ENCODE measurements at places on chromosomes 1 and 21. TPM values are rescaled to one million over a fixed set of nuclear protein-coding genes. Genes with fewer than 3 reads are reported as not detected.

- peak overlapping the region; percentile 83 for H3K4me3 ChIP-seq
- peak overlapping the region; percentile 99 for H3K27ac ChIP-seq
- no peaks in the 10 kb centered on the region for H3K4me1 ChIP-seq
- H3K36me3 ChIP-seq = no peaks in the 10 kb centered on the region
Measured at GRCh38 chr1:243850452-243851256, 611 bp upstream of the AKT3 start.

OR6K3 gene
- not detected for total RNA-seq

- DNase-seq = peak; percentile 35
- no peaks in the 10 kb centered on the region for H3K36me3 ChIP-seq
- no peaks in the 10 kb centered on the region for H3K4me1 ChIP-seq
- H3K4me3 ChIP-seq = no peak overlapping the region
- peak overlapping the region; percentile 52 for H3K27ac ChIP-seq
- H3K27me3 ChIP-seq = no peaks in the 10 kb centered on the region
Measured at GRCh38 chr1:30788580-30789387, 31.2 kb upstream of the LAPTM5 start.

DNA sequence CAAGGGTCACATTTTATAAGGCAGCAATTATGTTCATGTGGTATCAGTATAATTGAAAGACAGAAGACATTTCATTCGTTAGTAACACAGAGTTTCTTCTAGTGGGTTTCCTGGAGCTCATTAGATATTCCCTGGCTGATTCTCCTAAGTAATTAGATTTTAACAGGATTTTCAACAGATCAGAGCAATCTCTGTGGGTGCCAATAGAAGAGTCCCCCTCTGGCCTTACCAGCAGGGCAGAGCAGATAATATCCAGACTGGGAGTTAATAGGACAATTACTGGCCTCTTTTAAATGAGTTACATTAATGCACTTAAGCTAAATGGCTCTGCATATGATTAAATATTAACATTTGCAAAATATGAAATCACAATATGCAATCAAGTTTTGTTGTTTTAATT, 74.2 kb upstream of the FOXD3 start:
- no peaks in the 10 kb centered on the region for H3K4me1 ChIP-seq
- H3K36me3 ChIP-seq = no peaks in the 10 kb centered on the region
- H3K27me3 ChIP-seq = no peaks in the 10 kb centered on the region
- H3K27ac ChIP-seq = no peak overlapping the region
- no peak overlapping the region for H3K4me3 ChIP-seq

- H3K4me1 ChIP-seq = no peaks in the 10 kb centered on the region
- H3K27ac ChIP-seq = no peak overlapping the region
- no peaks in the 10 kb centered on the region for H3K36me3 ChIP-seq
- no peak overlapping the region for H3K4me3 ChIP-seq
Measured at GRCh38 chr1:206891412-206891811, 5.8 kb upstream of the IL24 start.

DNA sequence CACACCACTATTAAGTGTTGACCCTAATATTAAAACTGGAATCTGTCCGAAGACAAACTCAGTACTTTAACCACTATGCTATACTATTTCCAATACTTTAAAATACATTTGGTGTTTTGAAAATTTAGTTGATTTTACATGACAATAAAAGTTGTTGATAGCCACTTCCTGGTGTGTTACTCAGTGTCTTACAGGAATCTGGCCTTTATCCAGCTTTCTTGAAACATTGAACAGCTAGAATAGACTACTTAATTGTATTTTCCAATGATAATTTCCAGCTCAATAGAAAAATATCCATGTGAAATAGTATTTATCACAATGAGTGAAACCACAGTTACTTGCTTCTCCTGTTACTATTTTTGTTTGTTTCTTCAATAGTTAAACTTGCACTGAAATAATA, 369.6 kb upstream of the ADGRL4 start:
- DNase-seq = no peak
- H3K27me3 ChIP-seq = no peaks in the 10 kb centered on the region
- no peak overlapping the region for H3K4me3 ChIP-seq
- H3K27ac ChIP-seq = no peak overlapping the region

DNA sequence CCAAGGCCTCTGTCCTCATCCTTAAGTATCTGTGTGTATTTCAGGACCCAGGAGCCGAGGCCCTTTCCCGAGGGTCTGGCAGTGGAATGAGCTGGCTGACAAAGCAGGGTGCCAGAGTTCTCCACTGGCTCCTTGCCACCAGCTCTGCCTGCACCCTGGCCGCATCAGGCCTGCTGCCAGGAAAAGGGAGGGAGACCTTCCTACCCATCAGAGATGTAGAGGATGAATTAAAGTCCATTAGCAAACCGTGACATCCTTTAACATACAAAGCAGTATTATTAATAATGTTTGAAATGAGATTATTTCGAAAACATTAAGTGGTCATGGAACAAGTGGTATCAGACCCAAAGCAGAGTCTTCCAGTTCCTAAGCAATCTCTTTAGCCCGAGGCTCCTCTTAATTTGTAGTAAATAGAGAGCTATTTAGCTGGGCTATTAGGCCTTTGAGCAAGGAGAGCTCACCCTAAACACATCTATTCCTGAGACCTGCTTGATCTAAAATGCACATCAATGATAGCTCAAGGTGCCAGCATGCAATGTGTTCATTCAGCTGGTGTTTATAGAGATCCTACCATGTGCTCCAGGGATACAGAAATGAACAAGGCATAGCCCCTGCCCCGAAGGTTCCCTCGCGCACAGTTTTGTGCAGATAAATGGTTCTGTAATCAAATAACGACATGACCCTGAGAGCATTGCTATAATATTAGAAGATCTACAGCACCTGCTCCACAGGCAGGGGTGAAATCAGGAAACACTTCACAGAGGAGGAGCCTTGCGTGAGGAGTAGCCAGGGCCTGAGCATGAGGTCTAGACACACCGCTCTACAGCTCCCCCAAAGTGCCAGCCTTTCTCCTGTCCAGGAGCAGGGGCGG, 44.0 kb downstream of the FAM163A start:
- no peaks in the 10 kb centered on the region for H3K27me3 ChIP-seq
- no peaks in the 10 kb centered on the region for H3K36me3 ChIP-seq
- no peaks in the 10 kb centered on the region for H3K4me1 ChIP-seq
- H3K4me3 ChIP-seq = no peak overlapping the region
- H3K27ac ChIP-seq = no peak overlapping the region

PDPN gene
- total RNA-seq = 17.7 TPM

SPRR2F gene
- 2.8 TPM for total RNA-seq

SYT6 gene
- total RNA-seq = 0.55 TPM

DNA sequence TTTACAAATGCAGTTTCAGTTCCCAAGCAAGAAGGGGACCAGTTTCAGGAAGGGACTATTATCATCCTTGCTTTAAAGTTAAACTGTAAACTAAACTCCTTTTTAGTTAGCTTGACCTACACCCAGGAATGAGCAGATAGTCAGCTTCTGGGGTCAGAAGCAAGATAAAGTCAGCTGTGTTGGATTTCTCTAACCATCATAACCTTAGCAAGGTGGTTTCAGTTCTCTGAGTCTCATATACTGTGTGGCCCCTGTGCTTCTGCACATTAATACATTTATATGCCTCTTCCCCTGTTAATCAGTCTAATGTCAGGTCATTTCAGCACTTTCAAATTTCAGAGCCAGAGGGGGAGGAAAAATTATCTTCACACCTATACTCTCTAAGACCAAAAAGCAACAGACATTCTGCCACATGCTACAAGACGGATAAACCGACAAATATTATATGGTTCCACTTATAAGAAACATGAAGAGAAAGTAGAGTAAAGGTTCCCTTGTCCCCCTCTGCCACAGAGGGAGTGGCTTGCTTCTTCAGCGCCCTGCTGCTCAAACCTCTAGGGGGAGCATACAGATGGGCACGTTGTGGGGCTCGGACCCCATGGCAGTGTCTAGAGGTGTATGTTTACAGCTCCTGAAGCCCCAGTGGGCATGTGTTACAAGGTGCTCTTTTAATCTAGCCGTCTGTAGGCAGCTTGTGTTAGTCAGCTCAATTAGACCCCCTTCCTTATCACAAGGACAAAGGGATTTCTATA, 89.1 kb downstream of the SMYD3 start:
- H3K36me3 ChIP-seq = no peaks in the 10 kb centered on the region
- DNase-seq = no peak
- no peaks in the 10 kb centered on the region for H3K4me1 ChIP-seq
- no peak overlapping the region for H3K4me3 ChIP-seq
- no peak overlapping the region for H3K27ac ChIP-seq

TMEM269 gene
- total RNA-seq = not detected

DNA sequence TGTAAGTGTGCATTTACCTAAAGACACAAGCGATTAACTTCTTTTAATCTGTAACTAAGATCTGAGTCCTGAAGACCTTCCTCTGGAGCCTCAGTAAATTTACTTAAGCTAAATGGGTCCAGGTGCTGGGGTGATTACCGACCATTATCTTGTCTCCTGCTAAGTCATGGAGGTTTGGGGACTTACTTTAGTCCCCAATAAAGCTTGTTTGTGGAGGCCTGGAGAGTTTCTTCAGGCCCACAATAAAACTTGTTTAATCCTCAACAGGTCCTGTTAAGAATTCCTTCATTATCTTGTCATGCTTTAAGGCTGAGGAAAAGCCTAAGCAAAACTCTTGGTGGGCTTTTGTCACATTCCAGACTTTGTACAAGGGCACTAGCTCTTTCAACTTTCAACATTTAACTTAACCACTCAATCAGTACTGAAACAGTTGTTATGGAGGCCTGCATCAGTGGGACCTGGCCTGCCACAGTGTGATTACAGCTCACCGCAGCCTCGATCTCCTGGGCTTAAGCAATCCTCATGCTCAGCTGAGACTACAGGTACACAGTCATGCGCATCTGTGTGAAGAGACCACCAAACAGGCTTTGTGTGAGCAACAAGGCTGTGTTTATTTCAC, 84.0 kb downstream of the FMO4 start:
- no peak overlapping the region for H3K4me3 ChIP-seq
- no peak overlapping the region for H3K27ac ChIP-seq
- DNase-seq = no peak
- no peaks in the 10 kb centered on the region for H3K4me1 ChIP-seq

GRCh38 chr21:41620982-41621381, 113.0 kb upstream of the TMPRSS2 start:
- no peak overlapping the region for H3K4me3 ChIP-seq
- no peak overlapping the region for H3K27ac ChIP-seq
- H3K36me3 ChIP-seq = no peaks in the 10 kb centered on the region
- no peaks in the 10 kb centered on the region for H3K27me3 ChIP-seq
- H3K4me1 ChIP-seq = no peaks in the 10 kb centered on the region
- DNase-seq = no peak

GRCh38 chr1:40820251-40820797, 36.7 kb downstream of the KCNQ4 start:
- no peak for DNase-seq
- H3K27me3 ChIP-seq = no peaks in the 10 kb centered on the region
- no peak overlapping the region for H3K4me3 ChIP-seq
- no peaks in the 10 kb centered on the region for H3K36me3 ChIP-seq
- H3K4me1 ChIP-seq = peaks cover 6% of the 10 kb centered on the region
- no peak overlapping the region for H3K27ac ChIP-seq

SNAPIN gene
- total RNA-seq = 57.0 TPM

- H3K4me3 ChIP-seq = no peak overlapping the region
- H3K27me3 ChIP-seq = no peaks in the 10 kb centered on the region
- no peaks in the 10 kb centered on the region for H3K4me1 ChIP-seq
- no peak for DNase-seq
Measured at GRCh38 chr1:204634260-204634910, 51.2 kb downstream of the LRRN2 start.

GRCh38 chr1:228490120-228491078, 3.2 kb downstream of the RNF187 start:
- no peak for DNase-seq
- H3K36me3 ChIP-seq = no peaks in the 10 kb centered on the region
- no peaks in the 10 kb centered on the region for H3K27me3 ChIP-seq
- no peak overlapping the region for H3K27ac ChIP-seq

PCSK9 gene
- not detected for total RNA-seq

E2F2 gene
- not detected for total RNA-seq

DNA sequence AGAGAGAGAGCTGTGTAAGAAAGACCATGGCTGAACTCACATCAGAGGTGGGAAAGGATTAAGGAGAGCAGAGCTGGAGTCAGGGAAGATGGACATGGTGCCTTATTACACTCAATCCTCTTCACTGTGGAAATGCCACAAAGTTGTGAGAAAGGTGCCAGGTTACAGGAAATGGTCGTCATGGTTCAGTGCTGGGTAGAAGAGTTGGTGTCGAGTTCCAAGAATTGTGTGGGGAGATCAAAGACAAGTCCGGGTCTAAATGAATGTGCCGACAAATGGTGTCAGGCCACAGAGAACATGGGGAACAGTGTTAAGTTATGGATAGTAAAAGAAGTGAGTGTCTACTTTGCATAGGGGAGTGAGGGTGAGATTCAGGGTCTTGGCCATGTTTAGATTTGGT, 40.9 kb downstream of the LAMC2 start:
- no peak for DNase-seq
- no peaks in the 10 kb centered on the region for H3K27me3 ChIP-seq
- no peak overlapping the region for H3K27ac ChIP-seq
- no peak overlapping the region for H3K4me3 ChIP-seq
- H3K4me1 ChIP-seq = no peaks in the 10 kb centered on the region

DNA sequence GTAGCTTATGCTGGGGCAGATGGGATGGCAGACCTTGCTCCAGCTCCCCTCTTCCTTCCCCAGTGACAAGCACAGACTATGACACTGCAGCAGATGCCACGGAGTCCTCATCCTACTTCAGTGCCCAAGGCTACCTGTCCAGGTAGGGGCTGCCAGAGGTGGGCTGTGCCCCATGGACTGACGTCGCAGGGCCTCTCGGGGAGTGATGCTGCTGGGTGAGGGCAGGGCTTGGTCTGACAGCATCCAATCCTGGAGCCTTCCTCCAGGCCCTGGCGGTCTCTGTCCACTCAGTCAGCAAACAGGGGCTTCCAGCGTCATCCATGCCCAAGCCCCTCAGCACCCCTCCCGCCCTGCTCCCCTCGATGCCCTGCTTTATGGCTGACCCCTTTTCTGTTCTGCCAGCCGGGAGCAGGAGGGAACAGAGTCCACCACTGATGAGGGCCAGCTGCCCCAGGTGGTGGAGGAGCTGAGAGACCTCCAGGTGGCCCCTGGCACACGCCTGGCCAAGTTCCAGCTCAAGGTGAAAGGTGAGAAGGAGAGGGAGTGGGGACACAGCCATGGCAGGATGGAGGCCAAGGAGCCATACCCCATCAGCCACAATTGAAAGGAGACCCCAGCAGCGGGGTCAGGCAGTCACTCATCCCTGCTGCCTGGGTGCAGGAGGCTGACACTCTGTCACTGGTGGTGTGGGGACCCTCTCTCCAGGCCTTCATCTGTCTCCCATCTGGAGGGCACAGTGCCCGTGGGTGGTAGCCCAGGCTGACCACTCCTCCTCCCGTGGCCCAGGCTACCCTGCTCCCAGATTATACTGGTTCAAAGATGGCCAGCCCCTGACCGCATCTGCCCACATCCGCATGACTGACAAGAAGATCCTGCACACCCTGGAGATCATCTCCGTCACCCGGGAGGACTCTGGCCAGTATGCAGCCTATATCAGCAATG, 73.6 kb downstream of the TRIM11 start:
- no peaks in the 10 kb centered on the region for H3K4me1 ChIP-seq
- no peaks in the 10 kb centered on the region for H3K27me3 ChIP-seq
- no peak overlapping the region for H3K27ac ChIP-seq

DNA sequence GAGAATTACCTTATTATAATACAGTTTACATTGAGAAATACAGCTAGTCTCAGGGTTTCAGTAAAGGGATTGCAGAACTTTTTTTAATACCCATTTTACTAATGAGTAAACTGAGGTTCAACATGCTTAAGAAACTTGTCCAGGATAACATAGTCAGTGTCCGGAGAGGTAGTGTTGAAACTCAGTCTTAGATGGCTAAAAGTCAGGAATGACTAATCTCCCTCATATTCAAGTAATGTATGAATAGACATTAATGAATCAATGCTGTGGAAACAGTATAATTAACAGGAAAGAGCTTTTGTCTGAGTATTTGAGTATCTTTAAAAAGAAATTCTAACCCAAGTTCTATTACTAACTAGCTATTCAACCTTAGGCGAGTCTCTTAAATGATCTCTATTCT, 397.6 kb downstream of the PLA2G4A start:
- no peaks in the 10 kb centered on the region for H3K36me3 ChIP-seq
- no peak overlapping the region for H3K27ac ChIP-seq
- H3K4me1 ChIP-seq = no peaks in the 10 kb centered on the region

PLA2G2D gene
- total RNA-seq = not detected

Data from uterus (tissue), 4 donors.